ENCODE measurements at places on chromosomes 6 and 20.

DNA sequence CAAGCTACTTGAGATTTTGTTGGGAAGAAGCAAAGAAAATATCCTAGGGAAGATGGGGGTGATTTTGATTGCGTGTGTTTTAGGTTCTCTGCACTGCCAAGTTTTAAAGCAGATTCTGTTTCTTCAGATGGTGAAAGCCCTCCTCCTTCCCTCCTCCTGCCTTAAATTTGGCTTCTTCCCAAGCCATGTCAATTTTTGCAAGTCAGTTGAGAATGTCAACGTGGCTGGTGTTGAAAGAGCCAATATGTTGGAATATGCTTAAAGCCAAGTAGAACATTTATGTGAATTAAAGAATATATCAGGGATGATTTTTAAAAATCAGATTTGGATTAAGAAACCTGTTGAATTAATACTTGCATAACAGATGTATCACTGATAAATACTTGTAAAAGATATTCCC, 270.8 kb downstream of the ARID1B start:
- no peak for DNase-seq

DNA sequence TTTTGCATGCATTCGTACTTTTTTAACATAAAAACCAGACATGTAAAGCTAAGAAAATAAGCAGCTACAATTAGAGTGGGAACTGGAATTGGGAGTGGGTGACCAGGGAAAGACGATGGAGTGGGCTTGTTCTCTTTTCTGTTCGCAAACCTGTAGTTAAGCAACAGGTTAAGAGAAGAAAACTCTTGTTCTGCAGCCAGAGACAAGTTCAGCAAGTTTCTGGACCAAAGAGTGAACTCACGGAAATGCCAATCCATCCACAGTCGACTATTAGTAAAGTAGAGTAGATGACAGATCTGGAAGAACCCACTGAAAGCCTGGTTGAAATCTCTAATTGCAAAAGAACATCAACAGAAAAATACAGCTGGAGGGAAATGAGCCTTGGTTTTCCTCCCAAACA, 197.8 kb downstream of the TFAP2A start:
- DNase-seq: no peak

- DNase-seq: no peak
Measured at GRCh38 chr20:519999-520398, 23.6 kb downstream of the CSNK2A1 start.

DNA sequence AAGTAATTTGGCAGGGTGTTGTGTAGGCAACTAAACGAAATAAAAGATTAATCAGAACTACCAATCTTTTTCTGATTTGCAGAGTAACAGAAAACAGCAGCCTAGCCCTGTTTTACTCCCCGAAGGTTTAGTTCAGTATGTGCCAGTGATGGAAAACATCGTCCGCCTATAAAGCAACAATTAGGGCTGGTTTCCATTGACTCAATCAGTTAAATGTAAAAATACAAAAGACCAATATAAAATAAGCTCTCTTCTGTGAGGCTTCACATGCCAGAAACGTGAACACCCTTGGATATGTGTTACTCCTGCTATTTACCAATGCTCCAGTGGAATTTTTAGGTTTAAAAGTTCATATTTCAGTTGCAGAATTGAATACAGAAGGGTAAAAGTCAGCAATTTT, 210.5 kb upstream of the RSPO3 start:
- DNase-seq: no peak

DNA sequence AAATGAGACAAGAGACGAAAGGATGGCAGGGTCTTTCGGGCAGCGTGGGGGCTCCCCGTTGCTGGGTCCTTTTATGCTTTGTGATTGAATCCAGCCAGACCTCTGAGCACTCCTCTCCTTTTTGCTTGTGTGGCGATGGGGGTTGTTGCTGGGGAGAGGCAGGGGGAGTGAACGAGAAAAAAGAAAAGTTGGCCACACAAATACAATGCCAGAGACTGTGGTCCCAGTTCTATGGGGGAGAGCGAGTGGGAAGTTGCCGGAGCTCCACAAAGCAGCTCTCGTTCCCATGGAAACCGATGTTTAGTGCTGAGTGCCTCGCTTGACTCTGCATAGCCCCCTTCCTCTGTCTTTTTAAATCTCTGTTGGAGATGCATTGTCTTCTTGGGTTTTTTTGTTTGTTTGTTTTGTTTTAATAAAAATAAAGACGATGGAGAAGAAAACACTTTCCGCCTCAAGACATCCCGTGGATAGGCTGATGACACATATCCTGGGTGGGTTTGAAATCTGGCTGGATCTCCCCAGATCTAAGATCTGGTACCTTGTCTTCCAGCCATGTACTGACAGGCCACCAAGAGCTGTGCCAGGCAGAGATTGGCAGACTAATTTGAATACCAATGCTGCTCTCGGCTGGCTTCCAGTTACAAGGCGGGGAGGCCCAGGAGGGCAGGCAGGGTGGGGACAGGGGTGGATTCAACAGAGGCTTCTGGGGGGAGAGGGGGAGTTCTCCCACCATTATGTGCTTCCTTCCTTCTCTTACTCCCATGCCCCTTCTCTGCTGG, 529.3 kb downstream of the QKI start:
- DNase-seq: peak; percentile 54

Measured in astrocyte of the spinal cord (primary cell).